ENCODE measurements at places on chromosomes 5 and 9. TPM values are rescaled to one million over a fixed set of nuclear protein-coding genes. Genes with fewer than 3 reads are reported as not detected.
A peak's percentile ranks its signal among the peaks of the same experiment; 100 is the strongest.

The BSPRY gene
- total RNA-seq: 7.1 TPM

The ENG gene
- total RNA-seq: 14.1 TPM

GRCh38 chr5:138502121-138502520, 36.8 kb downstream of the EGR1 start:
- H3K27me3 ChIP-seq: peaks cover 3% of the 10 kb centered on the region
- no peak overlapping the region for H3K27ac ChIP-seq
- no peaks in the 10 kb centered on the region for H3K4me1 ChIP-seq
- H3K4me3 ChIP-seq: no peak overlapping the region

GRCh38 chr9:36134761-36135505, 1.6 kb upstream of the GLIPR2 start:
- no peak overlapping the region for H3K27ac ChIP-seq
- H3K27me3 ChIP-seq: peaks cover 16% of the 10 kb centered on the region
- peak overlapping the region; percentile 72 for H3K4me3 ChIP-seq
- peaks cover 17% of the 10 kb centered on the region for H3K36me3 ChIP-seq
- no peak for DNase-seq
- H3K4me1 ChIP-seq: peaks cover 37% of the 10 kb centered on the region

DNA sequence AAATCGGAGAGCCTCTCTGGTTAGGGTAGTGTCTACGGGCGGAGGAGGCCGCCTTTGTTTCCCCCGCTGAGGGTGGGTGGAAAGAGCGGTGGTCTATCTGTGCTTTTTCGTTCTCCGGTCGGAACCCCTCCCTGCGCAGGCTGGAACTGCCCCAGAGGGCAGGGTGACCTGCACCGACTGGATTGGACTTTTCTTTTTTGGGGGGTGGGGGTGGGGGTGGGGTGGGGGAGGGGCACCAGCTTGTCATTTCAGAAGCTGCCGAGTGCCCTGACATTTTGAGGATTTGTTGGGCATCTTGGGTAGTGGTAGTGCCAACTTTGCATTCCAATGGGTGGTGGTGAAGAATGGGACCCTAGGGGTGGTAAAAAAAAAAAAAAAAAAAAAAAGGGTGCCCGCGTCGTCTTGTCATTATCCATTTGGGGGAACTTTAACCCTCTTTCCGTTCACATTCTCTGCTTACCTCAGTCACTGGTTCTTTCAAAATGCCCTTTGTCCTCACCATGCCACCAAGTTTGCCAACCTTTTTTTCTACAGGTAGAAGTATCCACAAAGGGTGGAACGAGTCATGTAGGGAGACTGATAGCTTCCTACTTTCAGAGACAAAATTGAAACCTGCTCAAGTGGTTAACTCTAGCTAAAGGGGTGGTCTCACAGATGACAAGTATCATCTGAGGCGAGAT, 1.3 kb downstream of the UBE2R2 start:
- H3K27me3 ChIP-seq: no peaks in the 10 kb centered on the region
- H3K4me1 ChIP-seq: peaks cover 59% of the 10 kb centered on the region
- peak overlapping the region; percentile 95 for H3K27ac ChIP-seq
- H3K4me3 ChIP-seq: peak overlapping the region; percentile 97
- no peak for DNase-seq

GRCh38 chr9:3541206-3541605, 15.4 kb upstream of the RFX3 start:
- H3K27ac ChIP-seq: no peak overlapping the region
- H3K27me3 ChIP-seq: no peaks in the 10 kb centered on the region
- no peak for DNase-seq
- no peak overlapping the region for H3K4me3 ChIP-seq
- H3K4me1 ChIP-seq: peaks cover 4% of the 10 kb centered on the region
- H3K36me3 ChIP-seq: peaks cover 30% of the 10 kb centered on the region

Measured in activated CD4-positive, alpha-beta memory T cell treated with anti-CD3 and anti-CD28 coated beads, Interleukin-2, amount 10 ng/mL, durations not matched to agents 7 days and 5 days (primary cell).